ENCODE measurements at places on chromosomes 6 and 20.

- no peak for DNase-seq
These were observed 5.9 kb downstream of the SMAP1 start for GRCh38 chr6:70673601-70674000.

DNA sequence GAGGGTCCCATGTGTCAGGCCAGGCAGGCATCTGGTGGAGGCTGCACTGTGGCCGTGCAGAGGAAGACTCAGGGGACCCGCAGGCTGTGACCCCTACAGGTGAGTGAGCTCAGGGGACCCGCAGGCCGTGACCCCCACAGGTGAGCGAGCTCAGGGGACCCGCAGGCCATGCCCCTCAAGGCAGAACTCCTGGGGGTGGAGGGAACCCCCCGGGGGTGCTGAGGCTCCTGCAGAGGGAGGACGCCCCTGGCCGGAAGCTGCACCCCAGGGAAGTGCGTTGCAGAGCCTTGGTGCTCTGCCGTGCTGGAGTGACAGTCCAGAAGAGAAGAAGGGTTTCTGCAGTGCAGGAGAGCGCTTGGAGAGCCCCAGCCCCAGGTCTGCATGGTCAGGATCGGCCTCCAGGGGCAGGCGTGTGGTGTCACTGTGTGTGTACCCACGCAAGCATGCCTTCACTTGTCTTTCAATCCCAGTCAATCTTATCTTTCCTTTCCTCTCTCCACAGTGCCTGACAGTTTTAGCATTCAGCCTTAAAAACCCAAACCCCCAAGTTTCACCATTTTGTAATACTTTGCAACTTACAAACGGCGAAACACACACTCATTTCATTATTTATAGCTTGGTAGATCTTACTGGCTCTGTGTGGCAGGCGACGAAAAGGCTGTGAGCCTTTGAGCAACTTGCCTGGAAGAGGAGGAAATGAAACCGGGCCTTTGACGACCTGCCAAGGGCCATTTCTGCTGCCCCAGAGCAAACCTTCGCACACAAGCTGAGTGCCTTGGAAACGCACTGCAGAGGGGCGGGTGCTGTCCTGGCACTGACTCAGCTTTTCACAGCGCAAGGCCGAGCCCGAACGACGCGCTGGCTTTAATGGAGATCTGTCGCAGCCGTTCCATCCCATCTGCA is 101.4 kb upstream of the AGPAT4 start:
- no peak for DNase-seq

DNA sequence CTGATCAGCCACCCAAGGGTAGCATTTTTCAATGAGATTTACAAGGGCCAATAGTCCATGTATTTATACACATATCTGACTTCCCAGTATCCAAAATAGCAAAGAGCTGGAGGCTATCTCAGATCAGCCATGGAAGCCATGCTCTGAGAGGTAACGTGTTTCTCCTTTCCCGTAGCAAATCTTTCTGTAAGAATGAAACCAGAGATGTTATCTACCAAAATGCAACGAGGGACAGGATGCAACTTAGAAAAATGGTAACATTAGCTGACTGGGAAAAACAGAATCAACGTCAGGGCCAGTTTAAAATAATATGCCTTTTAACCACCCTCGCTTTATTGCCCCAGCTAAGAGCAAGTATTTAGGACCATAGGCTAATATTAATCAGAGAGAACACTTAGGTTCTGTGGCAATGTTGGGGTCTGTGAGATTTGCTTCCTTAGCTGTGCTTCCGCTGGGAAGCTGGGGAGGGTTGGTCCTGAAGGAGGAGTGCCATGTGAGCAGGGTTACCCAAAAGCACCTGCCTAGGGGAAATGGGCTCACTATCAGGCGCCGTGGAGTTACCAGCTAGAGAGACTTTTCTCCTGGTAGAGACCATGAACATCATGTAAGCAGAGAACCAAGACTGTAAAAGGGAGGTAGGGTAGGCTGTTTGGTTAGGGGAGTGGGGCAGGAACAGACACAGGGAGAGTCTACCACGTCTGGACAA is 1.2 kb downstream of the ZNF831 start:
- DNase-seq, result no peak

GRCh38 chr6:45421709-45422502 is 44.2 kb upstream of the SUPT3H start:
- peak; percentile 38 for DNase-seq

GRCh38 chr6:165511807-165512206 is 151.2 kb downstream of the PDE10A start:
- DNase-seq, result no peak

- DNase-seq, result no peak
These were observed 167.6 kb upstream of the GJE1 start for GRCh38 chr6:141965016-141965545.
